Adrenal gland (tissue), 19 donors: ENCODE measurements at places on chromosomes 7 and 10.

GRCh38 chr7:26198133-26198780, 2.3 kb downstream of the HNRNPA2B1 start:
- no peak for DNase-seq

DNA sequence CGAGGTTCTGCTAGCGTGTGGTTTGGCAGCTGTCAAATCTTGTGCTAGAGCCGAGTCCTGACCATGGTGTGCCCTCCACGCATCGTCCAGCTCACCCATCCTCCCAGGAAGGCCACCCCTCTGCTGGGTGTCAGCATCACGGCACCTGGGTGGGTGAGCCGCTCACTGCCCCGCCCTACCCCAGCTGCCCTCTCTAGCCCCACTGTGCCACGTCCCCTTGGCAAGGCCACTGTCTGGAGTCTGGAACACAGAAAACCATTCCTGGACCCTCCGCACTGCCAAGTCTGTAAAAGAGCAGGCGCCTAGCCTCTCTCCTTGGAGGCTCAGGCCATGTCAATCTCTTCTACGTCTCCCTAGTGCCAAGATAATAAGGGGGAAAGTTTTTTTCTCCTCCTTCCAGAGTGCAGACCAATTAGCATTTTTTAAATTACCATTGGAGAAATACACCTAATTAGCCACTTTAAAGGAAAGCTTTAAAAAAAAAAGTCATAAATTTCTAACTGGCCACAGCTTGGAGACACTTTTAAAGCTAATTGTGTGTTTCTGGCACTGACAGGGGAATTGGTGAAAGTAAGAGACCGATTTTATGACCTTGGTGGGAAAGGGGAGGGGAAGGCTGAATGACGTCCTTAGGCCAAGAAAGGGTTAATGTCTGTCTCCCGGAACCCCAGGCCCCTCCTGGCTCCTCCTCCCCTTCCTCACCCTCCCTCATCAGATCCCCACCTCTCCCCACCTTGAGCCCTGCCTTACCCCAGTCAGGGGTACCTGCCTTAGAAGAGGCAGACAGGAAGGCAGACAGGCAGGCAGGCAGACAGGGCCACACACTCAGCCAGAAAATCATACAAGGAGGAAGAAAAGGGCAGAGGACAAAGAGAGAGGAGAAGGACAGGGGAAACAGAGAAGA, 151.2 kb downstream of the PLXNA4 start:
- DNase-seq = no peak

DNA sequence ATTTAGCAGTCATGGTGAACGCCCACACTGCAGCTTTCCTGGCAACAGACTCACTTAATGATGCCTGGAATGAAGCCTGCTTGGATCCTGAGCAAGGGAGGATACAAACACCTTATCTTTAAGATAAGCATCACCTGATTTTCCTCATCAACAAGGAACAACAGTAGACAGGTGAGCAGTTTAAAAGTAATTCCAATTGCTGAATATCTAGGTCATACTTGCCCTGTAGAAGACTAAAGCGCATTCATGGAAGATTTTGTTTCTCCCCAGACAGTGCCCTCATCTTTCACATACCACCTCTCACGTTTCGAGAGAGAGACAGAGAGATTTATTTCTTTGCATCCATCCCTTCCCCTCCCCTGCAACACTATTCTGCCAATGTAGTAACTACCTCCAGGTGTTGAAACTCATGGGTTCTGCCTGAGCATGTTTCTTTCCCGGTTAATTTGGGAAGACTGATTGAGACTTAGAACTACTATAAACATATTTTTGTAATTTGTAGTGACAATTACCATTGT, 660.7 kb downstream of the PARD3 start:
- no peak for DNase-seq

- DNase-seq = no peak
These were observed 241.4 kb upstream of the PODXL start for GRCh38 chr7:131797841-131798240.

GRCh38 chr10:7651853-7652470, 14.8 kb downstream of the ITIH5 start:
- DNase-seq = no peak

DNA sequence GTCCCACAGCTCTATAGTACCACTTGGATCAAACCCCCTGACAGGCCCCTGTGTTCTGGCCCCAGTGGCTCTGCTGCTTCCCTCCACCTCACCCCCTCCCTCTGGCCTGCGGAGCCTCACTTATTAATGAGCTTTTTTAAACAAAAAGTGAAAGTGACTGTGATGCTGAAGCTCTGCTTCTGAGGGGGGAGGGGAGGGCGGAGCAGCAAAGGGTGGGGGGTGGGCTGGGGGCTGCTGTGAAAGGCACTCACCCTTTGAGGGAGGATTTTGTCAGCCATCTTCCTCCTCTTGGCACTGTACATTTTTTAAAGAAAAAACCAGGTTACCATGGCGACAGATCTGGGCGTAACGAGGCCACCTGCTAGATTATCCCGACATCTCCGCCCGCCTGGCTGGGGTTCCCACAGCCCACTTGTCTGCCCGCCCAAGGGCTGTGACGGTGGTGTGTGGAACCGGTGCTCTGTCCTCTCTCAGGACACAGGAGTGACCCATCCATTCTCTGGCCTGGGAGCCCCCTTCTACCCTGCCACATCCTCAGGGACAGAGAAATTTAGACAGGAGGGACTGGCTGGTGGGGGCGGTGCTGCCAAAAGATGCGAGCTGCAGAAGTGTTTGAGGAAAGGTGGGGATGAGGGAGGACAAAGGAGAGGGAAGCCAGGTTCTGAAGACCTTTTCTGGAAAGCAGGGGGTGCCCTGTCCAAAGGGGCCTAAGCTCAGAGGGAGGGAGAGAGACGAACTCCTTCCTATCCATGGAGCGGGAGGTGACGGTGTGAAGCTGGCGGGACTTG, 4.9 kb downstream of the SMARCD3 start:
- DNase-seq = peak; percentile 38

- DNase-seq = no peak
These were observed 96.2 kb downstream of the GLCCI1 start for GRCh38 chr7:8064828-8065227.

DNA sequence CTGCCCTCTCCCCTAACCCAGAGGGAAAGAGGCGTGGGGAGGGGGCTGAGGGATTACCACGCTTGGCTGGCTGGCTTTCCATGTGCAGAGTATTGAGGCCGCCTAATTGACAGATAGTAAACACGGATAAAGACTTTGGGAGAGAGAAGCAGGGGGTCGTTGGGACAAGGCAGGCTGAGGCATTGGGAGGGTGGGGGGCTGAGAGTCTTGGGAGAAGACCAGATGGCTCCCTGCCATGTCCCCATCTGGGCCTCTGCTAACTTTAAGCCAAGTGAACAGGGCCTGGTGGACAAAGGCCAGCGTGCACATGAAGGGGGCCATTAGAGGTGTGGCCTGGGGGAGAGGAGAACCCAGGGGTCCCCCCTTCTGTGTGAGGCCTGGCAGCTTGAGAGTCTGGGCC, 55.4 kb upstream of the MXI1 start:
- DNase-seq = no peak

GRCh38 chr10:97687785-97688781, 1.0 kb upstream of the AVPI1 start:
- peak; percentile 87 for DNase-seq

DNA sequence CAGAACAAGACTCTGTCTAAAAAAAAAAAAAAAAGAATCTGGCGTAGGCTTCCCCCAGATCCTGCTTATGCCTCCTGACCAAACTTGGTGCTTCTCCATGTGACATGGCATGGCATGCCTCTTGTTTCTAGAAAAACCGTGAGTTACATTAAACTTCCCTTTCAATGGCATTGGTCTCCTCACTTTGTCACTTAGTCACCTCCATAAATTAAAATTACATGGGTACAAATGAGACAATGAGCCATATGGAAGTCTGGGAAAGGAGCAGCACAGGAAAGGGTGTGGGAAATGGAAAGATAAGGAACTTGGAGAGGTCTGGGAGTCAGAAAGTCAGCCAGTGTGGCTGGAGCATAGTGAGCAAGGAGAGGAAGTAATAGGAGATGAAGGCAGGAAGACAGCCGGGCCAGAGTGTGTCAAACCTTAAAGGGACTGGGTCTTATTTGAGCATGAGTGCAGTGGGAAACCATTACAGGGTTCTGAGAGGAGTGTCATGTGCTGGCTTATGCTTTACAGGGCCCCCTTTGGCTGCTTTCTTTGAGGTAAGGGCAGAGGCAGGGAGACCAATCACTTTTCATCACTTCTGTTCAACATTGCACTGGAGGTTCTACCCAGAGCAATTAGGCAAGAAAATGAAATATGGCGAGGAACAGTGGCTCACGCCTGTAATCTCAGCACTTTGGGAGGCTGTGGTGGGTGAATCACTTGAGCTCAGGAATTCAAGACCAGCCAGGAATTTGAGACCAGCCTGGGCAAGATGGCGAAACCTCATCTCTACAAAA, 21.3 kb upstream of the ZMIZ2 start:
- no peak for DNase-seq

DNA sequence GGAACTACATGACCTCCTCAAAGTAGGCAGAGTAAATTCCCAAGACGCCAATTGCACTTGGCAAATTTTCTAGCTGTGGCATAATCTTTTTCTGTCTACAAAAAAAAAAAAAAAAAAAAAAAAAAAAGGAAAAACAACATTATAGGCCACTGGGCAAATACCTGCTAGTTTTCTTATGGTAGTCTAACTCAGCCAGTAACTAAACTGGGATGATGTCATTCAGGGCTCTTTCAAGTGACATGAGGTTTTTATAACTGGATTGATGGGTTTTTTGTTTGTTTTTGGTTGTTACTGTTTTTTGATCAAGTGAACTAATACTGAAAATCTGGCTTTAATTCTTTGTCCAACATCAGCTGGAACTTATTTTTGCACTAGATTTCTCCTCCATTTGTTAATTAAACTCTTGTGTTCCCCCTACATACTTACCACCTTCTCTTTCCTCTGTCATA, 7.4 kb upstream of the VIM start:
- DNase-seq = no peak

GRCh38 chr7:152522571-152523067, 86.8 kb upstream of the KMT2C start:
- DNase-seq = peak; percentile 41

DNA sequence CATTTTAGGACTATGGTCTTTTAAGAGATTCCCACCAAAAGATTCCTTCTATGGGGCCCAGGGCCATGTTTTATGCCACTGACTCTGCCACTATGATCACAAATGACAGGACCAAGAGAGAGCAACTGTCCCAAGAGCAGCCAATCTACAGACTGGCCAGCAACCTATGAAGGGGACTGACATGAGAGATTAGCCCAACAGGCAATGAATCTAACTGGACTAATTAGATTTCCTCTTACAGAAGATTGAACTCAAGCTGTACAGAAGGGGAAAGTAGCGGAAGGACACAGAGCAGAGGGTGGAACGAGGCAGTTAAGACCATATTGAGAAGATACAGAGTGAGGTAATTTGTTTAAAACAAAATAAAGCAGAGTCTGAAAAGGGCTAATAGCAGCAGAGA, 25.8 kb downstream of the ZNF800 start:
- DNase-seq = no peak

GRCh38 chr10:87862679-87863052, 667 bp downstream of the KLLN start:
- DNase-seq = no peak

- no peak for DNase-seq
These were observed 117.7 kb downstream of the RSU1 start for GRCh38 chr10:16699435-16700057.

GRCh38 chr7:129824291-129825208, 128.2 kb downstream of the UBE2H start:
- peak; percentile 51 for DNase-seq

GRCh38 chr7:155706376-155706775, 61.9 kb downstream of the RBM33 start:
- no peak for DNase-seq

DNA sequence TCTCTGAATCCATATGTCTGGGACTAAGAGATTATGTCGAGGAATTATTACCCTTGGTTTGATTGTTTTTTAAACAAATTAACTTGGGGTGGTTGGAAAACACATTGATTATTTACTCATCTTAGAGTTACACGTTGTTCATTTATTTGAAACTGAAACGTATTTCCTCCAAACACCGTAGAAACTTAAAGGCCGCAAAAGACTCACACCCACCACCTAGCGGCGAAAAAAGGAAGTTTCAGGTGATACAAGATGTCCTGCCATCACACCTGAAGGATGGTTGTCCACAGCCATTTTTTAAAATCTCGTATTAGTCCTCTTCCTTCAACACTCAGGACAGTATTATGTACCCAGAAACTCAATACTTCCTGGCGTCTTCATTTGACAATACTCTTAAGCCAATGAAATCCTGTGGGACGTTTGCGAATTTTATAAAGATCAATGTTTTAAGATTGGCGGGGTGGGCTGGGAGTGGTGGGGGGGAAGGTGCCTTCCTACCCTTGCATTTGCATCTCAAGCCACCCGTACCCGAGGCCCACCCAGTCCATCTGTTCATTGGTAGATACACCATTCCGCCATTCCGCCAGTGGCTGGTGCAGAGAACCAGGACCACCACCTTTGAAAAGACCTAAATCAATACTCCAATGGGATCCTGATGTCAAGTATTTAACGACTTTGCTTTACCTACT, 1.4 kb upstream of the LCOR start:
- DNase-seq = peak; percentile 62

GRCh38 chr7:103123529-103123928, 25.4 kb downstream of the NAPEPLD start:
- no peak for DNase-seq

DNA sequence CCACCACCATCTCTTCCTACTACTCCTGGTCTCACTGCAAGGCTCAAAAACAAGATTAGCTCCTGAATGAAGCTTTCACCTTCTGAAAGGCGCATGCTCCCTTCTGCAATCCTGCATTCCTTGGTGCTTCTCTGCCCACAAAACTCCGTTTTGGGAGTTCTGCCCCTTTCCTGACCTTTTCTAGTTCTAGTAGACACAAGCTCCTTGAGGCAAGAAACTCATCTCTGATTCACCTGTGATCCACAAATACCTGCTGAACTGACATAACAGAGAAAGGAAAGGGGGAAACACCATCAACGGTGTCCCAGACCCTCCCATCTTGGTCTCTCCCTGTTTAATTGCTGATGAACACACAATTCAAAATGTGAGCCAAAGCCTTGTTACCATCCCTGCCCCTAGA, 64.0 kb upstream of the EGR2 start:
- DNase-seq = no peak

DNA sequence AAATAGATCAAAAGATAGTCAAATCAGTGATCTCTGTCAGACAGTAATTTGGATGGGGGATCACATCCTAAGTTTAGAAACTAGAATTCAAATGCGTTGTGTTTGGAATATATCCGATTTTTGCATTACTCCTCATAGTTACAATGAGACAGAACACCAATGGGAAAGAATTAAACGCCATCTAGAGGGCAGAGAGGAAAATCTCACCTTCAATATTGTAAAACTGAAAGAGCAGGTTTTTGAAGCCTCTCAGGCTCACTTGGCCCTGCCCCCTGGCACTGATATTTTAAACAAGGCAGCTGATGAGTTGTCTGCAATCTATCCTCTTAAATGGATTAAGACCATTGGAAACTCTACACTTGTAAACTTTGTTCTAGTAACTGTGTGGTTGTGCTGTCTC, 17.7 kb downstream of the FRG2B start:
- DNase-seq = no peak

DNA sequence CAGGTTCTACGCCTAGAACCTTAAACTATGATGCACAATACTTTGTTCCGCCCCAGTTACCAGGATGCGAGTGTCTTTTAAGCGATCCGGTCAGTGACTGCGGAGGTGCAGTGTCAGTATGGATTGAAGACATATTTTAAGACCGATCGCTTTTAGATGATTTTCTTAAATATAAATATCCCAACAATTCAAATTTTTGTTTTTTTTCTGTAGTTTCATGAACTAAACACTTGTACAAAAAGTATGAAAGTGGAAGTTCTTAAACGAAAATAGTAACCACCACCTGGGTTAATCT, 835 bp downstream of the COMMD3 start:
- peak; percentile 16 for DNase-seq

GRCh38 chr7:70619130-70619529, 512.8 kb upstream of the GALNT17 start:
- DNase-seq = no peak
